ENCODE measurements at places on chromosomes 13 and 19. TPM values are rescaled to one million over a fixed set of nuclear protein-coding genes. Genes with fewer than 3 reads are reported as not detected.

DNA sequence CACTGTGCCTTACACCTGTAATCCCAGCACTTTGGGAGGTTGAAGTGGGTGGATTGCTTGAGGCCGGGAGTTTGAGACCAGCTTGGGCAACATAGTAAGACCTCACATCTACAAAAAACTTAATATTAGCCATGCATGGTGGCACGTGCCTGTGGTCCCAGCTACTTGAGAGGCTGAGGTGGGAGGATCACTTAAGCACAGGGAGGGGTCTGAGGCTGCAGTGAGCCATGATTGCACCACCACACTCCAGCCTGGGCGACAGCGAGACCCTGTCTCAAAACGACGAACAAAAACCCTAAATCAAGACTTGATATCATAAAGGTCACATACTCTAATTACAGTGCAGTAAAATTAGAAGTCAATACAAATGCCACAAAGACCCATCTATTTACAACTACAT is 17.4 kb downstream of the SLC7A9 start:
- no peaks in the 10 kb centered on the region for H3K27me3 ChIP-seq
- peaks cover 4% of the 10 kb centered on the region for H3K36me3 ChIP-seq
- DNase-seq: no peak
- no peak overlapping the region for H3K4me3 ChIP-seq
- H3K4me1 ChIP-seq: no peaks in the 10 kb centered on the region

GRCh38 chr19:2270423-2271233 is 11.3 kb downstream of the PEAK3 start:
- H3K27ac ChIP-seq: peak overlapping the region; percentile 100
- H3K27me3 ChIP-seq: no peaks in the 10 kb centered on the region
- DNase-seq: peak; percentile 93
- peak overlapping the region; percentile 96 for H3K4me3 ChIP-seq

DNA sequence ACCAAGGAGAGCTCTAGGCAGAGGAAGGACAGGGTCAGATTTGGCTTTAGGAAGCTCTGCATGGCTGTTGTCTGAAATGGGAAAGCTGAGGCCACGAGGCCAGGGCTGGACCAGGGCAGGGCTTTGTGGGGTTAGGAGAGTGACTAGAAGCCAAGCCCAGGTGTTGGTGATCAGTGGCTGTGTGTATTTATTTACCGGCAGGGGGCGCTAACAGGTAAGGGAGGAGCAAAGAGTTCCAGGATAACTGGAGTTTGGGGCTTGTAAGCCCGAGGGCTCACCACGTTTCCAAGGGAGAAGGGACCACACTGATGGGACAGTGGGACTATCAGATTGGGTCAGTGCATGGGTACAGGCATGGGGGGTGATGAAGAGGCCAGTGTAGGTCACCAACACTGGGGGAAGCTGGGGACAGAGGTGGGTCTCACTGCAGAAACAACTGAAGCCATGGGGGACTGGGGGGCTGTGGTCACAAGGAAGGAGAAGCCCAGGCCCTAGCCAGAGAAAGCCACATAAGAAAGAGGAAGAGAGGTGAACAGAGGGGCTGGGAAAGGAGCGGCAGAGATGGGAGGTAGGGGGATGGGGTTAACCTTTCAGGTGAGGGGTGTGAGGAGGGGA is 3.9 kb downstream of the TMEM147 start:
- no peaks in the 10 kb centered on the region for H3K36me3 ChIP-seq
- DNase-seq: no peak
- H3K4me1 ChIP-seq: peaks cover 15% of the 10 kb centered on the region
- no peak overlapping the region for H3K4me3 ChIP-seq
- H3K27me3 ChIP-seq: no peaks in the 10 kb centered on the region

GRCh38 chr13:77836423-77836822 is 82.2 kb downstream of the EDNRB start:
- no peaks in the 10 kb centered on the region for H3K4me1 ChIP-seq
- no peak for DNase-seq
- H3K36me3 ChIP-seq: no peaks in the 10 kb centered on the region

The NCLN gene
- total RNA-seq: 118 TPM

The PRR36 gene
- total RNA-seq: not detected

DNA sequence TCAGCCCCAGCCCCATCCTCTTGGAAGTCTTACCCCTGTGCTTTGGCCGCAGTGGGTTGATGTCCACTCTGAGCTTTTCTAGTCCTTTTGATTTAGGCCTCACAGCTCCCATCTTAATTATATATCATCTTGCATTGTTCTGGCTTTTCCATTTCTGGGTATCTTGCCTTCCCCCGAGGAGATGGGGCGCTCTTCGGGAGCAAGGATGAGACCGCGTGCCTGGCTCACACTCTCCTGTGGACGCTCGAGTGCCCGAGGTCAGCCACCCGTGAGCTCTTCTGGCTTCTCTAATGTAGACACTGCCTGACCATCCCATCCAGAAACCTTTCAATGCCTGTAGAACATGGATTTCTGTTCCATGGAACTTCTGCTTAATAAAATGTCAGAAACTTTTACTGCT is 53.5 kb upstream of the GPR183 start:
- no peaks in the 10 kb centered on the region for H3K36me3 ChIP-seq
- no peak for DNase-seq
- H3K4me1 ChIP-seq: no peaks in the 10 kb centered on the region
- no peaks in the 10 kb centered on the region for H3K27me3 ChIP-seq

DNA sequence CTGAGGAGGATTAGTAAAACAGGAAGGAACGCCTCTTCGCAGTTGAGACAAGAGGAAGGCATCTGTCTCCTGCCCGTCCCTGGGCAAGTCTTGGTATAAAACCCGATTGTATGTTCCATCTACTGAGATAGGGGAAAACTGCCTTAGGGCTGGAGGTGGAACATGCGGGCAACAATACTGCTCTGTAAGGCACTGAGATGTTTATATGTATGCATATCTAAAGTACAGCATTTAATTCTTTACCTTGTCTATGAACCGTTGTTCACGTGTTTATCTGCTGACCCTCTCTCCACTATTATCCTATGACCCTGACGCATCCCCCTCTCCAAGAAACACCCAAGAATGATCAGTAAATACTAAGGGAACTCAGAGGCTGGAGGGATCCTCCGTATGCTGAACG is 722 bp upstream of the TIMM50 start:
- H3K27ac ChIP-seq: peak overlapping the region; percentile 82
- no peak for DNase-seq
- no peaks in the 10 kb centered on the region for H3K27me3 ChIP-seq

GRCh38 chr19:44401139-44402115 is at the start of gene ZNF285:
ZNF285 (minus strand) TSS chr19:44401608; CDS start chr19:44397213, 4,395 bp downstream.
- H3K27ac ChIP-seq: peak within 1 kb of the TSS; percentile 7
- H3K4me3 ChIP-seq: peak within 1 kb of the TSS; percentile 56
- H3K36me3 ChIP-seq: no peaks in the 10 kb centered on the region
- peak; percentile 90 for DNase-seq
- no peaks in the 10 kb centered on the region for H3K4me1 ChIP-seq
- no peaks in the 10 kb centered on the region for H3K27me3 ChIP-seq
